ENCODE measurements at places on chromosomes 2 and 18.
A peak's percentile ranks its signal among the peaks of the same experiment; 100 is the strongest.

GRCh38 chr2:152445791-152446201 lies 110.8 kb downstream of the FMNL2 start:
- no peak for DNase-seq

DNA sequence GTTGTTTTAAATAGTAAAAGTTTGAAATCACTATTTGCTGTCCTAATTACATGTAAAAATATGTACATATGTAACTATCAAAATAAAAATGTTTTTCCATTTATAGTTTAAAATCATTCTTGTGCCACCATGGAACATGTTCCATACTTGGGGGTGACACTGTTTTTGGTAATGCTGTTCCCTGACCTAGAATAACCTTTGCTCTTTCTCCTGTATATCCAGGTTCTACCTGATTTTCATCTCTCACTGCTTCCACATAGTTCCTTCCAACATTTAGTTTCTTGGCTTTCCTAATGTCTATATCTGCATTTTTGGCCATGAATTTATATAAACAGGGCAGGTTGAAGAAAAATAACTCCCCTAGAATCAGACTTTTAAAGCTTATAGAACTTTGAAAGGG lies 2.5 kb downstream of the SPOPL start:
- DNase-seq: no peak

DNA sequence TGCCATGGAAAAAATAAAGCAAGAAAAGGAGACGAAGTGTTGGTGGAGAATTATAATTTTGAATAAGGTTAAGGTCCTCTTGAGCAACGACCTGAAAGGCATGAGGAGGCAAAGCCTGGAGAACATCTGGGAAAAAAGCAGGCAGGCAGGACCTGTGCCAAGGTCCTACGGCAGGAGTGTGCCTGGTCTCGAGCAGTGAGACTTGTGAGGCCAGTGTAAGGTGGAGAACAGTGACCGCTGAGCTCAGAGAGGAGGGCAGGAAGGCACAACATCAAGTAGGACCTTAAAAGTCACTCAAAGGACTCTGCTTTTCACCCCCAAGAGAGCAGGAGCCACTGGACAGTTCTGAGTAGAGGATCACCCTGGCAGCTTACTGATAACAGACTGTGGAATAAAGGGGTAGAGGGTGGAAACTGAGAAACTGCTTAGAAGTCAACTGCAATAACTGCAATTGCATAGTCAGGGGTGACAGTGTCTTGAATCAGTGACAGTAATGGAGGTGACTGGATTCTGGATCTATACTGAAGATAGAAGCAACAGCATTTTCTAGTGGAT lies 3.5 kb downstream of the NOL10 start:
- no peak for DNase-seq

DNA sequence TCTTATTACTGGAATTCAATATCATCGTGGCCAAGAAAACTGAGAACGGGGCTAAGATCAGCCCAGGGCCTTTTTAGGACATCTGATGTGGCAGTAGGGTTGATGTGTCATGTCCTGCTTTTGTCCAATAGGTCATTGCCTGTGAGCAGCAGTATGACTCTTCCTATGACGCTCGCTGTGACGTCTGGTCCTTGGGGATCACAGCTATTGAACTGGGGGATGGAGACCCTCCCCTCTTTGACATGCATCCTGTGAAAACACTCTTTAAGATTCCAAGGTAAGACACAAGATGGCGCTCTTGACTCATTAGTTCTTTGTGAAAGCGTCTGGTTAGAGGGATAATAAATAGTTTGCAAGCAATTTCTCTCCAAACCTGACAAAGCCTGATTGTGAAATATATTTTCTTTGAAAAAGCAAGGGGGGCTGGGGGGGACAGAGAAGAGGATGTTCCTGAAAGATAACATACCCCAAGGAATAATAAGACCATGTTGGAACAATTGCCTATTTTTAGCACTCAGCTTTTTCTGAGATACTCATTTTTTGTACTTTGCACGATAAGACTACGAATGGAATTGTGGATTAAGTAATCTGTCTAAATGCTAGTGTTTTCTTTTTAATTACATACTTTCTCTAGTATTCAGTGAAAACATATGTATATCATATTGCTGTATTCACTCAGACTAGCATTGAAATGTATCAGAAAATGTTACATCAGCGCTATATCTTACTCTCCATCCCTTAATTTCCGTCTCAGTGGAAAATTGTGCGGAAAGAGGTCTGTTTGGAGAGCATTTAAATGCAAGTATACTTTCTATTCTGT lies 58.1 kb downstream of the MYO3B start:
- no peak for DNase-seq

- no peak for DNase-seq
Measured at GRCh38 chr2:60862642-60863041, 18.7 kb upstream of the REL start.

- no peak for DNase-seq
Measured at GRCh38 chr2:164008752-164009151, 272.9 kb upstream of the FIGN start.

- no peak for DNase-seq
Measured at GRCh38 chr2:29606104-29607037, 315.0 kb downstream of the ALK start.

- peak; percentile 0 for DNase-seq
Measured at GRCh38 chr2:171271971-171272436, 111.3 kb upstream of the TLK1 start.

DNA sequence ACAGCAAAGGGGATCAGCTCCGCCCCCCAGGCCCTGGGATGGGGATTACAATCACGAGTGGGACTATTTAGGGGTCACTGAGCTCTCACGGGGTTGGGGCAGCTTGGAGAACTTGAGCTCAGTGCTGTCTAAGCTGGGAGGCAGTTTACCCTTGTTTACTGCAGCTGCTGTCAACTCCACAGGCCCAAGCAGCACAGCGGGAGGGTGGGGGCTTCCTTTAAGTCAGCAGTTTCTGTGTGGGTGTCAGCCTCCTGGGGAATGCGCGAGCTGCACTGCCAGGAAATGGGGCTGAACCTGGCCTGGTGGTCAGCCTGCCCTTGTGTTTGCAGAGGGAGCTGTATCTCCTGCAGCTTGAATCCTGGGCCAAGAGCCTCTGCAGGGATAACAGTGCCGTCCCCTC lies 29.8 kb downstream of the TOGARAM2 start:
- no peak for DNase-seq

- no peak for DNase-seq
Measured at GRCh38 chr18:3321133-3321812, 59.3 kb downstream of the MYL12B start.

DNA sequence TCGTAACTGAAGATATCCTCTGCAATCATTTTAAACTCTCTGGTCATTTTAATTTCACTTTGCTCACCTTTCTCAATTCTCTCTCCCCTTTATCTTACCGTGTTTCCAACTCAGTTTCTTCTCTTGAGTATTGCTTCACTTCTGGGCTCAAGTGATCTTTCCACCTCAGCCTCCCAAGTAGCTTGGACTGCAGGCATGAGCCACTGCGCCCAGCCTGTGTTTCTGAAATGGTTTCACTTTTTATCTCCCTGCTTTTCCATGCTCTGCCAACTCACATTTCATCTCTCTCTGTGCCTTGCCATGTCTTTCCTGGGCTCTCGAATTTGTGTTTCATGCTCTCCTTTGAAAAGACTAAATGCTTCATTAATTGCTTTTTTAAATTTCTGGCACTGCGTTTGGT lies 30.5 kb upstream of the TMEM131 start:
- DNase-seq: no peak

GRCh38 chr2:18422432-18423165 lies 137.9 kb downstream of the RDH14 start:
- no peak for DNase-seq

DNA sequence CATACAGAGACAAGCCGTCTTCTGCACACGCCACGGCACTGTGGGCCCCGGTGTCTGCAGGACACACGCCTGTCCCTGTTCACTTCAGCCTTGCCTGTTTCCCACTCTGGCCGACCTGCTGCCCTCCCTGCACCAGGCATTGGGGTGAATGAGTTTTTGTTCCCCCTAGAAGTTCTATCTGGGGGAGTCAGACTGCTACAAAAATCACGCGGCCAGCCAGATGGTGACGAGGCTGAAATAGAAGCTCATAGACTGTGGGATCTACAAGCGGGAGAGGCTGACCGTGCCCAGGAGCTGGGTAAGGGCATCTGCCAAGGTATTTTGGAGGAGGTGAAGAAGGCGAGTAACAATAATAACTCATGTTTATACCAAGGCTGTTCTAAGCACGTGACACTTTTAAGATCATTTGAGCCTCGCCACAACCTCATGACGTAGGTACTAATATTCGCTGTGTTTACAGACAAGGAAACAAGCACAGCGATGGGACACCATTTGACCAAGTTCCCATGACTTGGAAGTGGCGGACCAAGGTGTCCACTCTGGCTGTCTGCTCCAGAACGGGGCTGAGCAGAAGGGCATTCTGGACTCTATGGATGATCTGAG lies 53.6 kb downstream of the KCNF1 start:
- DNase-seq: no peak

GRCh38 chr2:224946895-224947294 lies 95.4 kb downstream of the DOCK10 start:
- DNase-seq: no peak

GRCh38 chr2:241204010-241204384 lies 15.5 kb downstream of the ANO7 start:
- DNase-seq: no peak

DNA sequence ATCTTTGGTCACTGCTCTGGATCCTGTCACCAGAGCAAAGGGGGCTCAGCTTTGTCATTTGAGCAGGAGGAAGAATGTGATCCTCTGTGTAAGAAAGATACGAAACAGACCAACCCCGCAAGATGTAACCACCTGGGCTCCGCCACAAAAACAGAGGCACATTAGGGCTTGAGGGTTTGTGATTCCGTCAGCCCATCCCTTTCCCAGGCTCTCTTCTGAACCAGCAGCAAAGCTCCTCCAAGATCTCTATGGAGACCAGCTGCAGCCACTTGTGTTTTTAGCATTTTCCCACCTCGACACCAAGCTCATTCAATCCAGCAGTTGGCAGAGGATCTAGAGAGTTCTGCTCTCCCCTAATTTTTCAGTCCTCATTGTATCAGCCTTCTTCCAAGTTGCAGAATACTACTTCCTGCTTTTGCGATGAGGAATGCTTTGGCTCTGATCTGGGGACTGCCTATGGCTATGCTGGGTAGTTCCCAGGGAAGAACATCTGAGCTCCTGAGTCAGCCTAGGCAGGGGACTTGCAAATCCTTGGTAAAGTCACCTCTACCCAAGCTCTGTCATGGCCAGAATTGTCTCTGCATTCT lies 139.6 kb upstream of the RAB12 start:
- DNase-seq: no peak

GRCh38 chr2:134460583-134460998 lies 206.7 kb downstream of the MGAT5 start:
- no peak for DNase-seq

GRCh38 chr2:75607400-75607798 lies 39.2 kb upstream of the MRPL19 start:
- DNase-seq: no peak

GRCh38 chr2:233551491-233551890 lies 15.1 kb downstream of the USP40 start:
- DNase-seq: no peak

DNA sequence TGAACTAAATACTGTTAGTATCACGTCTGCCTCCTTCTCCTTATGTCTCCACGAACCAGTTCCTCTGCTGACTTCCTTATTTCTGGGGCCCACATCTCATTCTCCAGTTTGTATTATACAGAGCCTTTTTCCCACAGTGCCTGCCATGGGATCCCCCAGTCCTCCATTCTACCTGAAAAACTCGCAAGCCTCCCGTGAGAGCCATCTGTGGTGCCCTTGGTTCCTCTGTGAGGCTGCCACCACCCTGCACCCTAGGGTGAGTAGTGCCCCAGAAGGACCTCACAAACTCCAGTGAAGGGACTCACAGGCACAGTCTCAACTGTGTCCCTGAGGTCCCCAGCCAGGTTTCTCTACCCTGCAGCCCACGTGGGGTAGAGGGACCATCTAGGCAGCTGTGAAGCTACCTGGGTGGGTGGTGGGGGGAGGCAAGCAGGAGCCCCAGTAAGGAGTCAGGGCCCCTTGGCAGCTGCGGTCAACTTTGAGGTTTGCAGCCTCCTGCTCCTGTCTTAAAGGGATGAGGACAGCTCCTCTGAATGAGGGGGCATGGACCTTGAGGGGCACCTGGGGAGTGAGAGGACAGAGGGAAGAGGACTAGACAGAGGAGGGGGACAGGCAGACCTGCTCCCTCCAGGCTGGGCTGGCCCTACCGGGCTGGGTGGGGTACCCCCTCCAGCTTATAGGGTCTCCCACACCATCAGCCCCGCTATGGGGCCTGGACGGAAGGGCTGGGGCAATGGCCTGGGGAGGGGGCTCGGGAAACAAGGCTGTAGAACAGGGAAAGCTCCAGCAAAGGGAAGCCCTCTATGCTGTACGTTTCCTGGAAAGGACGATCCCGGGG lies 1.0 kb downstream of the PSTPIP2 start:
- DNase-seq: no peak

DNA sequence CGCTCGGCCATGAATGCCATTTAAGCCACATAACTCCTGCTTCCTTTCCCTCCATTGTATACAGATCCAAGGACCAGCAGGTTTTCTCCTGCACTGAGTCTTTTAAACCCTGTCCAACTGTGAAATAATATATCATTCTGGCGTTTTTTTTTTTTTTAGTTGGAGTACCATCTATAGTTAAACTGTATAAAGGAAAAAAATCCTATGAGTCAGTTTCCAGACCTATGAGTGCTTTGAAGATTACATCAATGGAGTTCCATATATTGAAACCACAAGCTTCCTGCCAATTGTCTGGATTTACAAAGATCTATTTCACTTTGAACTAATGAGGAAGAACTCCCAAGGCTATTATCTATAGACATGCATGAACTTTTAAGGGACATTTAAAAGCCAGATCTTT lies 2.4 kb upstream of the MALT1 start:
- no peak for DNase-seq

DNA sequence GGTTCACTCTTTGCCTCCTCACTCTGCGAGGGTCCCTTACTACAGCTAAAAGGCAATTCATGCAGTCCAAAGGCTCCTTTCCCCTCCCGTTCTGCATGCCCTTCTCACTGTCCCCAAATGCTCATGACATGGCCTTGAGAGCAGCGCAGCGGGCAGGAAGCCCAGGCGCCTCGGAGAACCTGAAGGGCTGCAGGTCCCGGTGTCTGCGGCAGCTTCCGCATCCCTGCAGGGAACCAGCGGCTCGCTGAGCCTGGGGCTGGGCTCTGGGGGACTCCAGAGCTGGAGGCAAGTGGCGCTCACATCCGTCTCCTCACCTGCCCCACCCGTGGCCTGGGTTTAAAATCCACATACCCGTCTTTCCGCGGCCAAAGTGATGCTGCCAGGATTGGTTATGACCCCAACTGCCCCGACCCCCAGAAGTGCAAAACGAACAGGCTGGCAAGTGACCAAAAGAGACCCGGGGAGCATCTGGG lies 462 bp upstream of the CIDEA start:
- DNase-seq: no peak

- DNase-seq: no peak
Measured at GRCh38 chr18:9354256-9354655, 19.7 kb downstream of the TWSG1 start.

GRCh38 chr2:66488946-66489345 lies 54.0 kb downstream of the MEIS1 start:
- DNase-seq: no peak

- no peak for DNase-seq
Measured at GRCh38 chr2:22215517-22215916, 1091.7 kb downstream of the TDRD15 start.
